Diencephalon (tissue), 1 donor: ENCODE measurements at places on chromosomes 1 and 21. TPM values are rescaled to one million over a fixed set of nuclear protein-coding genes. Genes with fewer than 3 reads are reported as not detected.

The RBP7 gene
- total RNA-seq, result not detected

The CD1D gene
- total RNA-seq, result 0.23 TPM

The TRIM46 gene
- 21.2 TPM for total RNA-seq

The MCOLN3 gene
- total RNA-seq, result 0.23 TPM

The ST6GALNAC5 gene
- total RNA-seq, result 58.6 TPM

The PCAT6 gene
- not detected for total RNA-seq

The WRAP73 gene
- total RNA-seq, result 11.1 TPM

The CFHR4 gene
- total RNA-seq, result 0.69 TPM

The SEC16B gene
- 1.2 TPM for total RNA-seq

The CFAP74 gene
- 1.8 TPM for total RNA-seq

The DIRAS3 gene
- total RNA-seq, result 23.1 TPM

The ANXA9 gene
- not detected for total RNA-seq

The CACNA1E gene
- 70.8 TPM for total RNA-seq

The PTPN22 gene
- 0.92 TPM for total RNA-seq

The CLDN8 gene
- total RNA-seq, result not detected

The CATSPERE gene
- 4.2 TPM for total RNA-seq

The FMOD gene
- 0.92 TPM for total RNA-seq

The LCE1C gene
- not detected for total RNA-seq

The ANKRD34A gene
- total RNA-seq, result 2.5 TPM

The C1QTNF12 gene
- total RNA-seq, result not detected

The RGS18 gene
- 1.8 TPM for total RNA-seq
